C1 segment of cervical spinal cord (tissue), 14 donors: ENCODE measurements at places on chromosomes 1 and 21.

GRCh38 chr1:201433609-201434008 is 12.1 kb upstream of the TNNI1 start:
- DNase-seq: no peak

DNA sequence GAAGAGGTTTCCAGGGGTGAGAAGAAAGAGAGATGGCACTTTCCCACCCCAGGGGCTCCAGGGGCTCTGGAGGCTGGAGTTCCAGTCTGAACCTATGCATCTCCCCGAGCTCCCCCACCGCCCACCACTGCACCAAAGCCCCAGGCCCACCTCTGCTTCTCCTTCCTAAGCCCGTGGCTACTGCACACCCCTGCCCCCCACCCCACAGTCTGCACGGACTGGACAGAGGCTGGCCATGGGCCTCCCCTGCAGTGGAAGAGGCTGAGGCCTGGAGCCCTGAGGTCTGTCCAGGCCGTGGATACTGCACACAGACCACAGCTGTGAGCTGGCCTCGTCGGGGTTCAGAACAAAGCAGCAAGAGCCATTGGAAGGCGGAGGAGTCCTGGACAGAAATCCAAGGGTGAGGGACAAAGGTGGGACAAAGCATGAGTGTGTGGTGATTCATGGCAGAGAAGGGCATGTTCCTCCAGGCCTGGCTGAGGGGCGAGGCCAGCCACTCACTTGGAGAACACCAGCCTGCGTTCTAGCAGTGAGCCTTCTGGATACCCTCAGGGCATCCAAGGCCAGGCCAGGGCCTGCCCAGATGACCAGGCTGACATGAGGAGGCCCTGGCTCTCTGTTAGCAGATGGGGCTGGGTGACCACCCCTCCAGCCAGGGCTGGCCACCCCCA is 244.8 kb upstream of the VAMP3 start:
- DNase-seq: no peak

DNA sequence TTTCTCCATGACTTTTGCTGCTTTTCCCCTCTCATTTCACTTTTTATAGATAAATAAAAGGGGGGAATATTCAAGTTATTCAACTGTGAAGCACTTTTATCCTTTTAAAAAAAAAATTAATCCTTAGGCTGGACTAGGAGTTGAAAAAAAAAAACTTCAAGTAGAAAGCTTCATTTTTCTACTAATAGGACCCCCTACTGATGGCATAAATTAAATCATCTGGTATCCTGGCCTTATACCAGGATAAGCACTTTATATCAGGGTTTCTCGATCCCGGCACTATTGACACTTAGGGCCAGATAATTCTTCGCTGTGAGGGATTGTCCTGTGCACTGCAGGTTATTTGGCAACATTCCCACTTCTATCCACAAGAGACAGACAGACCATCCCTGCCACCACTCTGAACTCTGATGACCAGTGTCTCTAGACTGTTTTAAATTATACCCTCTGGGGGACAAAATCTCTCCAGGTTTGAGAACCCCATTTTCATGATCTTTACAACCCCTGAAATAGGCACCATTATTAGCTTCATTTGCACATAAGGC is 17.6 kb downstream of the USP33 start:
- no peak for DNase-seq

DNA sequence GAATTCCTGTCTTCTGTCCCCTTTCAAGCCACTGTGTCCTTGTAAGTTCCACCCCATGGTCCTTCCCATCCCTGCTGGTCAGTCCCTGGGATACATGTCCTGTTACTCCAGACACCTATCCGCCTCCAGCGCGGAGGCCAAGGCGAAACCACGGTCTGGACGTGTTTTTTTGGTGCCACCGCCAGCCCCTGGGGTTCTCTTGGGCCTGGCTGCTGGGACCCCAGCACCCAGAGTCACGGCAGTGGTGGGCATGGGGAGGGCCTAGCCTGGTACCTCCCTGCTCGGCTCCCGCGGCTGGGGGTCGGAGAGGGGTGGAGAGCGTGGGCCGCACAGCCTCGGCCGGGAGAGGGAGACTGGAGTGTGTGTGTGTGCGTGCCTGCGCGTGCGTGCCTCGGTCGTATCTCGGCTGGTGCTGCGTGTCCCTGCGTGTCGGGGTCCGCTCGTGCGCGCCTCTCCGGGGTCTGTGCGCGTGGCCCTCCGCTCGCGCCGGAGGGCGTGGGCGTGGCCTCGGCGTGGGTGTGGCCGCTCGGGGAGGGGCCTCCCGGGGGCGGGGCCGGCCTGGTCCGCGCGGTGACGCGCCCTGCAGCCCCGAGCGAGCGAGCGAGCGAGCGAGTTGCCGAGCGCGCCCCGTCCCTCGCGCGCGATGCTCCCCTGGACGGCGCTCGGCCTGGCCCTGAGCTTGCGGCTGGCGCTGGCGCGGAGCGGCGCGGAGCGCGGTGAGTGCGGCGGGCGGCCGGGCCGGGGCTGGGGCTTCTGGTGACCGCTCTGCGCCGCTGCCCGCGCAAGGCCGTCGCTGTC is at the start of gene VWA1:
VWA1 (plus strand) TSS at position 585 of the 798 bp plus-strand sequence; CDS start at position 644, 59 bp downstream.
- no peak for DNase-seq

GRCh38 chr1:94855307-94855700 is 35.1 kb downstream of the SLC44A3 start:
- DNase-seq: no peak
